ENCODE measurements at places on chromosomes 4 and X. TPM values are rescaled to one million over a fixed set of nuclear protein-coding genes. Genes with fewer than 3 reads are reported as not detected.

Gene AKAP14
- not detected for total RNA-seq

Gene SMIM43
- total RNA-seq = 1.5 TPM

Gene TNIP3
- total RNA-seq = 2.2 TPM

Gene AADAT
- 2.3 TPM for total RNA-seq

Gene ADRA2C
- 37.6 TPM for total RNA-seq

Gene FGFR3
- 4.6 TPM for total RNA-seq

Gene GRIA3
- total RNA-seq = 0.32 TPM

Gene FAM156B
- 21.0 TPM for total RNA-seq

GRCh38 chr4:112859456-112860184 lies 189.8 kb upstream of the ANK2 start:
- H3K4me1 ChIP-seq = no peaks in the 10 kb centered on the region
- no peak overlapping the region for H3K27ac ChIP-seq
- DNase-seq = no peak
- H3K4me3 ChIP-seq = no peak overlapping the region
- H3K27me3 ChIP-seq = no peaks in the 10 kb centered on the region
- H3K36me3 ChIP-seq = no peaks in the 10 kb centered on the region

DNA sequence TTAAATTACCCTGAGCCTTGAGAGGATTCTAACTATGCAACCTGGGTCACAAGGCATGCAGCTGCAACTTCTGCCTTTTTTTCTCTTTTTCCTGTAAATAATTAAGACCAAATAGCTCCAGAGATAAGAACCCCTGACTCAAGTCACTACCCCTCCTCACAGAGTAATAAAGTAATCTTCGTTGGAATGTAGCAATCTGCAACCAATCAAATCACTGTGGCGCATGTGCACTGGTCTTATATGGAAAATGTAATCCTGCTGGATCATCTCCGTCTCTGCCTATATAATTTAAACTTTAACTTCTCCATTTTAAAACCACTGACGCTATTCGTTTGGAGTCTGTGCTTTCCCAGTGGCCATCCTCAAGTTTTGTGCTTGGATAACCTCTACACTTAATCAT lies 6.1 kb upstream of the EFHC2 start:
- no peaks in the 10 kb centered on the region for H3K36me3 ChIP-seq
- DNase-seq = no peak
- H3K27me3 ChIP-seq = peaks cover 4% of the 10 kb centered on the region
- H3K27ac ChIP-seq = no peak overlapping the region

DNA sequence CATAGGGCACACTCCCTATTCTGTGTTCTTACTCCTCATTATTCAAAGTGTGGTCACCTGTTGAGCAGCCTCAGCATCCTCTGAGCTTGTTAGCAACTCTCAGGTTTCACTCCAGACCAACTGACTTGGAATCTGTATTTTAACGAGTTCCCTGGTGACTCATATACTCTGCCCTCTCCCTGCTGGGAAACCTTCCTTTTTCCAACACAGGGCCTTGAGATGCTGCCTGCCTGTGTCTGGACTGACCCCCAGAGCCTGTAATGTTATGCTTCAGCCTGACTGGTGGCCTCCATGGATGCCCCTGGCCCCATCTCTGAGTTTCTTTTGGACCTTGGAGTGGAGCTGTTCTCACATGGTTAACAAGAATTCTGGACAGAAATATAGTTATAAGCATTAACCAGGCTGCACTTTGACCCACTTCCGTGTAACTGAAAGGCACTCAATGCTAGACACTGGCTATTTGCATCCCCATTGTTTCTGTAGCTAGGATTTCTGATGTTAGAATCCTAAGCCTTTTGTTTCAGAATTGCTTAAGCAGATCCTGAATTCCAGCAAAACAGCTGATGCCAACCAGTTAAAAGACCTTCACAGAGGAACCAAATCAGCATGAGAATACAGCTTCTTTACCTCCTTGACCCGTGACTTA lies 262.6 kb downstream of the STIM2 start:
- no peak for DNase-seq
- no peaks in the 10 kb centered on the region for H3K36me3 ChIP-seq

- no peak overlapping the region for H3K27ac ChIP-seq
- no peaks in the 10 kb centered on the region for H3K36me3 ChIP-seq
- DNase-seq = no peak
- H3K4me3 ChIP-seq = no peak overlapping the region
- no peaks in the 10 kb centered on the region for H3K4me1 ChIP-seq
- no peaks in the 10 kb centered on the region for H3K27me3 ChIP-seq
Observed at GRCh38 chrX:106037835-106038473, 573 bp downstream of the SERPINA7 start.

- no peak overlapping the region for H3K4me3 ChIP-seq
- no peak for DNase-seq
- H3K36me3 ChIP-seq = no peaks in the 10 kb centered on the region
- H3K27ac ChIP-seq = no peak overlapping the region
- H3K4me1 ChIP-seq = no peaks in the 10 kb centered on the region
Observed at GRCh38 chr4:187965726-187966125, 29.8 kb upstream of the ZFP42 start.

DNA sequence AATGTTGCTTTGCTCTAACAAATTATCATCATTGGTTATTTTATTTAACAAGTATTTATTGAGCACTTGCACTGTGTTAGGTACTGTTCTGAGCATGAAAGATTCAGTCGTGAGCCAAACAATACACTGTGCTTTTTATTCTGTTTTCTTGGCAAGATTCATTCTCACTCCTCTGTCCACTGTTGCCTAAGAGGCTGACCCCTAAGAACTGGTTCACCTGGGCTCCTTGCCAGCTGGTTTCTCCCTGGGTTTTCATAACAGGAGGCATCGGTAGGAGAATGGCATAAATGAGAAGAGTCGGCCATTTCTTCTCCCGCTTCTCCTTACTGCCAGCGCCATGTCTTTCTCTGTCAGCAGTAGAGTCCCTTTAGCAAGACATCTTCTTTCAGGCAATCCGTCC lies 243.7 kb upstream of the DIAPH2 start:
- H3K4me3 ChIP-seq = no peak overlapping the region
- DNase-seq = no peak
- no peaks in the 10 kb centered on the region for H3K36me3 ChIP-seq
- H3K27me3 ChIP-seq = no peaks in the 10 kb centered on the region

- H3K4me1 ChIP-seq = no peaks in the 10 kb centered on the region
- no peak overlapping the region for H3K27ac ChIP-seq
- no peaks in the 10 kb centered on the region for H3K27me3 ChIP-seq
- H3K36me3 ChIP-seq = no peaks in the 10 kb centered on the region
- DNase-seq = no peak
Observed at GRCh38 chr4:155629183-155629825, 37.3 kb upstream of the GUCY1A1 start.

DNA sequence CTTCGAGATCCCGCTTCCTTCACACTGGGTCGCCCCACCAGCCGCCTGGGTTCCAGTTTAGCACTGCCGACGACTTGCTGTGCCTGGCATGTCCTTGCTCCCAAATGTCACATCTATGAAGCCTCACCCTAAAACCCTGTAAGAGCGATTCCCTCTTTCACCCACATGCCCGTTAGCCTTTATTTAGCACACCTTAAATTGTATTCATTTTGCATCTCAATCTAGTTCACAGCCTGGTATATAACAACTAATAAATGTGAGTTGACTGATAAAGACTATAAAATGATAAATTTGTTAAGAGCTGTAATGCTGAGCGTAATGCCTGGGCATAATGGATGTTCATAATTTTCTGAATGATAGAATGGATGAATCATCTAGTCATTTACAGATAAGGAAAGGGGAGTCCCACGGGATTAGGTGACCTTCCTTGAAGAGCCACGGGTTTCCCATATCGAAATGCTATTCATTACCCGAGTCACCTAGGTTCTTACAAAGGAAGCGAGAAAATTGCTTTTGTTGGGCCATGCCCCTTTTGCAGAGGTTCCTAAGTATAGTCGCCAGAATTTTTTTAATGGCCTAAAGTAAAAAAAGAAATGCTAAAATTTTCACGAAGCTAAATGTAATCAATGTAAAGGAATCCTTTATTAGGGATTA lies 1.1 kb upstream of the AP1S2 start:
- no peak for DNase-seq
- peak overlapping the region; percentile 48 for H3K4me3 ChIP-seq
- no peaks in the 10 kb centered on the region for H3K36me3 ChIP-seq
- H3K27me3 ChIP-seq = no peaks in the 10 kb centered on the region
- H3K4me1 ChIP-seq = peaks cover 21% of the 10 kb centered on the region

DNA sequence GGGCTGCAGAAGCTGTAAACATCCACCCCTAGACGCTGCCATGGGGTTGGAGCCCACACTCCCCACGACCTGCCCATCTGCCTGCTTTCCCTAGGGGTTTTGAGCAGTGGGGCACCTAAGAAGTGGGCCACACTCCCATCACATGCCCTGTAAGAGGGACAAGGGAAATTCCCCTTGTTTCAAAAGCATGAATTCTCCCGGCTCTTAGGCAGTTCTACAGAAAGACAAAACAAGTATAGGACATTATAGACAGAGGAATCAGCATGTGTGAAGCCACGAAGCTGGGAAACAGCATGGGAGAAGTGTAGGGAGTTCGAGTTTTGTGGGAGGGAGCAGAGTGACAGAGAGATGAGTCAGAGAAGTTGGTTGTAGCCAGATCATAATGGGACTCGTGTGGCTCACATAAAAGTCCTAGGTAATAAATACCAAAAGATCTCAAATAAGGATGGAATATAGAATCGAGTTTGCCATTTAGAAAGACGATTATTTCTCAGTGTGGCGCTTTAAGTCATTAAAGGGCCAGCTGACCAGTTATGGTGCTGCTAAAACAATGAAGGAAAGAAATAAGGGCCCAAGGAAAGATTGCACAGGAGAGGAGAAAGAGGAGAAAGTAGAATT lies 23.9 kb downstream of the APOO start:
- H3K4me1 ChIP-seq = peaks cover 5% of the 10 kb centered on the region
- DNase-seq = no peak
- no peaks in the 10 kb centered on the region for H3K36me3 ChIP-seq
- H3K27ac ChIP-seq = no peak overlapping the region
- no peaks in the 10 kb centered on the region for H3K27me3 ChIP-seq

All from spleen (tissue), 13 donors.